Stimulated activated CD8-positive, alpha-beta memory T cell treated with anti-CD3 and anti-CD28 coated beads, Interleukin-12 subunit alpha, Interleukin-12 subunit beta, amount 100 ng/mL, for 1 hour (primary cell): ENCODE measurements at places on chromosomes 13 and 19.

- DNase-seq: peak; percentile 52
Observed at GRCh38 chr19:8571006-8571411, 6.2 kb downstream of the MYO1F start.

DNA sequence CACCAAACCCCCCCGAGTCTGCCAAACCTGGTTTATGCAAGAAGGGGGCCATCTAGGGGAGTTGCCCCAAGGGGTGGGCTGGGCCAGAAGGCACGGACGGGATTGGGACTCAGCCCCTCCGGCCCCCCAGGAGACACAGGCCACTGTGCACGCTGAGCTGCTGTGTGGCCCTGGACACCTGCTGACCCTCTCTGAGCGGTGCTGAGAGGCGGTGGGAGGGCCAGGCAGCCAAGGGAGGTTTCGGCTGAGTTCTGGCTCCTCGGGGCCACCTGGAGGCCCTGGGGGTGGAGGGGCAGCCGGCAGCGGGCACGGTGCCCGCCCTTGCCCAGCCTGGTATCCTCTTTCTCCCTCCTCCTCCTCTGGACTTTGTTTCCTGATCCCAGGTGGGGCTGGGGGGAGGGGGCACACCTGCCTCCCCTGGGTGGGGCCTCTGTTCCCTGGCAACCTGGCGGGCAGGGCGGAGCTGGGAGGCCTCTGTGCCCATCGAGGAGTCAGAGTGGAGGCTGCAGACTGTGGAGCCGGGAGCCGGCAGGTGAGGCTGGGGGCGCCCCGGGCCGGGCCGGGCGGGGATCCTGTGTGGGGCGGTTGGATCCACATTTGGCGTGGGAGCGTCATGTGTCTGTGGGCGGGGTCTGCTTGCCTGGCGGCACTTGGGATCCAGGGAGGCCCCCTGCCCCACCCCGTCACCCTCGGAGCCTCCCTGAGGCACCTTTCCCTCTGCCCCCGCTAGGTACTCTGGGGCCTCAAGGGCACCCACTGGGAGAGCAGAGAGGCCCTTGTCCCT is at the start of gene MISP:
TSS of gene MISP (plus strand) at position 473 of the 784 bp plus-strand sequence. CDS start 5,835 bp downstream, outside the sequence.
- DNase-seq: no peak

DNA sequence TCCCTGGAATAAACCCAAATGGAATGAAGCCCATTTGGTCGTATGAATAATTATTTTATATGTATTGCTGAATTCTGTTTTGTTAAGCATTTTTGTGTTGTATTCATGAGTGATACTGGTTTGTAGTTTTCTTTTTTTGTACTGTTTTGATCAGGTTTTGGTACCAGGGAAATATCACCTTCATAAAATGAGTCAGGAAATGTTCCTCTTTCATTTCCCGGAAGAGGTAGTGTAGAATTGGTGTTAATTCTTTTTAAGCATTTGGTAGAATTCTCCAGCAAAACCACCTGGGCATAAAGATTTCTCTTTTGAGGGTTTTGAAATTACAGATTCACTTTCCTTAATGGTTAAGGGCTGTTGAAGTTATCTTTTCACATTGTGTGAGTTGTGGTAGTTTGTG is 13.3 kb downstream of the SPATA13 start:
- DNase-seq: no peak

DNA sequence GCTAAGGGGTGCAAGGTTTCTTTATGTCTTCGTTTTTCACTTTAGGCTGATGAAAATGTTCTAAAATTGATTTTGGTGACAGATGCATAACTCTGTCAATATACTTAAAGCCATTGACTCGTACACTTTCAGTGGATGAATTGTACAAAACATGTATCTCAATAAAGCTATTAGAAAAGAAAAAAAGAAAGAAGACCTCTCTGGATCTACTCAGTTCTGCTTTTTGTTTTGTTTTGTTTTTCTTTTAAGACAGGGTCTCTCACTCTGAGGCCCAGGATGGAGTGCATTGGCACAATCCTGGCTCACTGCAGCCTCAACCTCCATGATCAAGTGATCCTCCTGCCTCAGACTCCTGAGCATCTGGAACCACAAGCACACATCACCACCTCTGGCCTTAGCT is 3.5 kb downstream of the SIGLEC5 start:
- DNase-seq: no peak

- no peak for DNase-seq
Observed at GRCh38 chr13:109318945-109319590, 467.3 kb downstream of the IRS2 start.

GRCh38 chr19:7355151-7355820 is 6.5 kb downstream of the ARHGEF18 start:
- DNase-seq: no peak

GRCh38 chr13:43650882-43651281 is 135.9 kb downstream of the ENOX1 start:
- DNase-seq: no peak

DNA sequence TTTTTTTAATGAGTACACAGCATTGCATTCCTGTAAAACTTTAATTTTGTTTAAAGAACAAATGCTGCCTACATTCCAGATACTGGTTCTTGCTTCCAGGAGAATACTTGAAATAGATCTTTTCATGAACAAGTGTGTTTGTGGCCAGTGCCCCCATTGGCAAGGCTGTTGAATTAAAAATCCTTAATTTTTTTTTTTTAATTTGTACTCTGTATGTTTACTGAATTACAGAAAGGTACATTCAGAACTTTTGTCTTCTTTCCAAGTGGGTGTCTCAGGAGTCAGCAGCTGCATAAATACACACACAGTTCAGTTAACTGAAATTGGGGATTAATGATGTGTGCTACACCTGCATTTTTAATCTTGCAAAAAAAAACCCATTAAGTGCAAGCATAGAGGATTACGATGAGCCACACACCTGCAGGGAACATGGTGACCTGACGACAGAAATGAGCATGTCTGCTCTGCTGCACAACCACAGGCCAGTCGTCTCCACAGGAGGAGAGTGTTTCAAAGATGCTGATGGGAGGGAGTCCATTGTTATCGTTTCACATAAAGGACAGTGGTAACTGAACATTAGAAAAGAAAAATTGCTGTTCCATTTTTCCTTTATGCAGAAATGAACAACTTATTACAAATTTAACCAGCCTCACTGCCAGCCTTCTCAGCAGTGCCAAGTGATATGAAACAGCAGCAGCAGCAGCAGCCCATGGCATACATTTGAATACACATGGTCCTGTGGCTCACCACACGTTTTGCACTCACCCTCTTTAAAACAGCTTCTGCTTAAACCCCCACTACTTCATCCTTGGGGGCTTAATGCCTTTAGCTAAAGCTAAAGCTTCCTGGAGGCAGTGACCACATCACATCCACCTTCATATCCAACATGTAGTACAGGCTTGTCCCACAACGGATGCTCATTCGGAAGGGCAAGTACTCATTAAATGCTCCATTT is 72.3 kb upstream of the RFC3 start:
- DNase-seq: no peak

DNA sequence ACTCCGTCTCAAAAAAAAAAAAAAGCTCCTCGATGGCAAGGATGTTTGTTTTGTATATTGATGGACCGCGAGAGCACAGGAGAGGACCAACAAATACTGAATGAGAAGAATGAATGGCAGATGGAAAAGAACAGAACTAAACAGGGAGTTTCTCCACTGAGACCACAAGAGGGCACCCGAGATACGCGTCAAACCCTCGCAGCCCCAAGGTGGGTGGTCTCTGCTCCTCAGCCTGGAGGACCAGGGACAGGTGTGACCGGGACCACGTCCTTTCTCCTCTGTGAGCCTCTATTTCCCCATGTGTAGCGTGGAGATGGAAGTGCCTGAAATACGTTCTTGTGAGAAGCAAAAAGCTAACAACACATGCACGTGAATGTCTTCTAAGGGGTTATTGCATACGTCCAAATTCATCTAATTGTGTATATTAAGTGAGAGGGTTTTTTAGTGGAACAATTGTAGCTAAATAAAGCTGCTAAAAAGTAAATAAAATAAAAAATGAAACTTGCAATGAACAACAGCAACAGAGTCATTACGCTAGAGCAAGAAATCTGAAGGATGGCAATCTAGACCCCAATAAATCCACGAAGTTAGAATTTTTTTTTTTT is 8.3 kb upstream of the CDC42EP5 start:
- DNase-seq: no peak

DNA sequence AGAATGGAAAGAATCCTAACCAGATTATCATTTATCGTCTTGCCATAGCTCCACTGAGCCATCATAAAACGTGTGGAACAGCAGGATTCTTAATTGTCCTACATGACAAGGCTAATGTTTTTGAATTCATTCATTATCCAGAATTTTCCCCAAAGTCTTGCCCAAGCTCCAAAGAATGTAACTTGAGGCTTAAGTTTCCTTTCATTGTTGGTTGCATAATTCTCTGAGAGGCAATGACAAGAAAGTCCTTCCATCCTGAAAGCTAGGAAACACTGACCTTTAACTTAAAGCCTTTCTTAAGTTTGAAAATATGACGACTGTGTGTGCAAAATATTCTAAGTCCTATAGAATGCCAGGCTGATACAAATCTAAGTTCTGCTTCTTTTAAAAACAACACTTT is 546.1 kb downstream of the SUCLA2 start:
- no peak for DNase-seq

DNA sequence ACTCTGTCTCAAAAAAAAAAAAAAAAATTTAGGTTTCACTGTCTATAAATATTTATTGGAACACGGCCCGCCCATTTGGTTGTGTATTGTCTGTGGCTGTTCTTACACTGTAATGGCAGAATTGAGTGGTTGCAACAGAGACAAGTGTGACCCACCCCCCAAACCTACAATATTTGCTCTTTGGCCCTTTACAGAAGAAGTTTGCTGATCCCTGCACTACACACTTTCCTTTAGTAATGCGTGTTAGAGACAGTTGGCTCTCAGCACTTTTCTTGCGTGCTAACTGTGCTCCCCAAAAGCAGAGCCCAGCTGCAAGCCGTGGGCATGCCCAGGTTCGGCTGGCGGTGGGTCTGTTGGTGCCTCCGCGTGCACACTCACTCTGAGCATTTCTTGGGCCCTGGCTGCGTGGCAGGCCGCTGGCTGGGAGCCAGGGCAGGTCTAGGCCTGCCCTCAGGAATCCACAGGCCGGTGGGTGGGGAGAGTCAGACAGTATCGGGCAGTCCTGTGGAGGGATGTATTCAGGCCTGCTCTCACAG is 72.6 kb downstream of the SIPA1L3 start:
- DNase-seq: no peak

GRCh38 chr19:40726279-40726678 is 9.4 kb downstream of the ITPKC start:
- DNase-seq: no peak

DNA sequence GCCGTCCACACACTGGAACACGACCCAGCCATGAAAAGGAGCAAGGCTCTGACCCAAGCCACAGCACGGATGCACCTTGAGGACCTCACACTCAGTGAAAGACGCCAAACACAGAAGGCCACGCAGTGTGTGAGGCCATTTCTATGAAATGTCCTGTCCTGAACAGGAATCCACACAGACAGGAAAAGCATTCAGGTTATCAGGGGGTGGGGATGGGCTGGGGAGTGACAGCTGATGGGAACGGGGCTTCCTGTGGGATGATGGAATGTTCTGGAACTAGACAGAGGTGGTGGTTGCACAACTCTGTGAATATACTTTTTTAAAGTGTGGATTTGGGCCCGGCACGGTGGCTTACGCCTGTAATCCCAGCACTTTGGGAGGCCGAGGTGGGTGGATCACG is 30.6 kb downstream of the GPX4 start:
- no peak for DNase-seq

DNA sequence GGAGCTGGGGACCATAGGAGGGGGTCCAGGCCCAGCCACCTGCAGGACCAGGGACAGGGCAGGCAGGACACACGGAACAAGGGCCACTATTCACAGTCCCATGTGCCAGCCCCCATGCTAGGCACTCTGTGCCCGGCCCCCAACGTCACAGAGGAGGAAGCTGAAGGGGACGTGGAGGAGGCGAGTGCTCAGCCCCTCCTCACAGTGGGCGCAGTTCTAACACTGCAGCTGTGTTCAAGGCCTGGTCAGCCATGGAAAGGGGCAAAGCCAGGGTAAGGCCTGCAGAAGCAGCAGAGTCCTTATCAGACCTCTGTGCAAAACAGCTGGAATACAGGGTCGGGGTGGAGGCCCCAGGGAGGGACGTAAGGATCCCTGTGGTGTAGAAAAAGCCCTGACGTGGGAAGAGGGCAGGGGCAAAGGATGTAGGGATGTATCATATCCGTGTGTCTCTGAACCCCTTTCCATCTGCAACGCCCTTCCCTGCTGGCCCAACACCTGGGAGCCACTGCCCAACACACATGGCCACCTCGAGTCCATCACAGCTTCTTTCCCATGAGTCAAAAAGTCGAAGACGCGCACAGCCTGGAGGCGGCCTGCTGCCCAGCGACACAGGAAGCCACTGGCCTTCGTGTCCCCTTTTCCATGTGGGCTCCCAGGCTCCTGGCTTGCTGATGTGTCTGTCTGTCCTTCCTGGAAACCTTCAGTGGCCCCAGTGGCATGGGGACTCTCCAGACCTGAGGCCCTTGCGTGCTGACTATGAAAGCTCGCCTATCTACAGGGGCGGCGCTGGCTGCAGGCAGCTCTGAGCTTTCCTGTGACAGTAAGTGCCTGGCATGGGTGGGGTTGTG is 28.0 kb downstream of the SH3GL1 start:
- DNase-seq: no peak

- DNase-seq: no peak
Observed at GRCh38 chr13:97004096-97004876, 10.0 kb upstream of the OXGR1 start.

- DNase-seq: no peak
Observed at GRCh38 chr19:44747739-44748425, 626 bp upstream of the BCL3 start.

DNA sequence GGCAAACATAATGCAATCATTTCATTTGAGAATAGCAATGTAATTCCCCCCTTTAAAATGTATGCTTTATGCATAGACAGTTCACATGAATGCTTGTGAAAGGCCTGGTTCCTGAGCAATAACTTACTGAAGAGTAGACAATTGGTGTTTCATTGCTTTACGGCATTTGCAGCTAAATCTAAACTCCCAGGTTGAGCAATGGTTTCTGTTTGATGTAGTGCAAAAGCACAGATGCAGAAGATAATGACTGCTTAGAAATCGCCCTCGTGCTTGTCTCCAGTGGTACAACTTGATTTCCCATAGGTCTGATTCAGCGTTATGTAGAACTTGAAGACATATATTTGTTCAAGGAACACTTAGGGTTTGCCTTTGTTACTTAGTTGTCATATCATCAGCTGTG is 1018.3 kb downstream of the DIAPH3 start:
- no peak for DNase-seq

GRCh38 chr19:4052114-4052992 is 14.3 kb downstream of the ZBTB7A start:
- no peak for DNase-seq

GRCh38 chr13:48873587-48873986 is 102.1 kb upstream of the FNDC3A start:
- no peak for DNase-seq

GRCh38 chr13:49784886-49785570 is 7.5 kb downstream of the KPNA3 start:
- DNase-seq: no peak

GRCh38 chr19:30856786-30857185 is 484.6 kb downstream of the ZNF536 start:
- no peak for DNase-seq
